ENCODE measurements at places on chromosomes 5 and 9.

DNA sequence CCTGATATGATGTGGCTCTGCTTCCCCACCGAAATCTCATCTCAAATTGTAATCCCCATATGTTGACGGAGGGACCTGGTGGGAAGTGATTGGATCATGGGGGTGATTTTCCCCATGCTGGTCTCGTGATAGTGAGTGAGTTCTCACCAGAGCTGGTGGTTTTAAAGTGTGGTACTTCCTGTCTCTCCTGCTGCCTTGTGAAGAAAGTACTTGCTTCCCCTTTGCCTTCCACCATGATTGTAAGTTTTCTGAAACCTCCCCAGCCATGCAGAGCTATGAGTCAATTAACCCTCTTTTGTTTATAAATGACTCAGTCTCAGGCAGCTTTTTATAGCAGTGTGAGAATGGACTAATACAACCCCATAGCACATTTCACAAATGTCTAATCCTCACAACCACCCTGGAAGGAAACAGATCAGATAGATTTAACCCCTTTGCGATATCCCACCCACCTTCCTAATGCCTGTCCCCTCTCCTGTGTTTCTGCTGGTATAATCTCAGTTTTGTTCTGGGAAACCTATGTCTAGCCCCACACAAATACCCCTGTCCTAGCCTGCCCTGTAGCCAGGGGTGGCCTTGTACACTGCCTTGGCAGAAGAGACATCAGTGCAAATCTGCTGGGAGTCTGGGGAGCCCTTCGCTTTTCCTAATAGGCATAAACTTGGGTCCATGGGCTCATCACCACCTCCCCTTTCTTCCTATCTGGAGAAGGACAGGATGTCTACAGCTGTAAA, 157.0 kb upstream of the RAI14 start:
- DNase-seq = no peak

DNA sequence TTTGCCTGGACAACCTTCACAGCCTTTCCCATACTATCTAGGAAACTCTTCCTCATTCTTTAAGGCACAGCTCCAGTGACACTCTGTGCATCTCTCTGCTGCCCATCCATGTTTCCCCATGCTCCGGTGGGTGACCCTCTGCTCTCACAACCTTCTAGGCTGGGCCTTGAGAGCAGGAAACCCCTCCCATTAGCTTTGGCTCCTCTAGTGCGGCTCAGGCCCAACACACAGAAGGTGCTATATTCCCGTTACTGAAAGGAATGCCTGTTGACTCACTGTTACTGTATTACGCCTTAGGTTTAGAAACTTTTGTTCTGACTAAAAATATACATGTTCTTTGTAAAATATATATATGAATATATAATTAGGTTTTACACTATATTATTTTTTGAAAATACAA, 8.1 kb upstream of the CCL28 start:
- DNase-seq = no peak

DNA sequence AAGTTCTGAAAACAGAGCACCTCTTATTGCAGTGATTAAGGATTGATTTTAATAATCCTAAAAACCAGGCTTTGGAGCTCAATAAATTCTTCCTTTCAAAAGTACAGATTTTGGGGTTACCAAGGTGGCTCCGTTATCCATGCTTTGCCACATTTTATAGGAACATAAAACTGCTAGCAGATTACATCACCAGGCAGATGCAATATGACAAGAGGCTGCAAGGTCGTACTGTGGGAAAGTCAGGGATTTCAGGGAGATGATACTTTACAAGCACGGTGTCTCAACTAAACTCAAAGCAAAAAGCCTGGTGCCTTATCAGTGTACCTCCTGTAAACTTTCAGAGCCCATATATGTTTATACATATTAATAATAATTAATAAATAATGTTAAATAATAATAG, 28.6 kb downstream of the ADAMTSL1 start:
- no peak for DNase-seq

DNA sequence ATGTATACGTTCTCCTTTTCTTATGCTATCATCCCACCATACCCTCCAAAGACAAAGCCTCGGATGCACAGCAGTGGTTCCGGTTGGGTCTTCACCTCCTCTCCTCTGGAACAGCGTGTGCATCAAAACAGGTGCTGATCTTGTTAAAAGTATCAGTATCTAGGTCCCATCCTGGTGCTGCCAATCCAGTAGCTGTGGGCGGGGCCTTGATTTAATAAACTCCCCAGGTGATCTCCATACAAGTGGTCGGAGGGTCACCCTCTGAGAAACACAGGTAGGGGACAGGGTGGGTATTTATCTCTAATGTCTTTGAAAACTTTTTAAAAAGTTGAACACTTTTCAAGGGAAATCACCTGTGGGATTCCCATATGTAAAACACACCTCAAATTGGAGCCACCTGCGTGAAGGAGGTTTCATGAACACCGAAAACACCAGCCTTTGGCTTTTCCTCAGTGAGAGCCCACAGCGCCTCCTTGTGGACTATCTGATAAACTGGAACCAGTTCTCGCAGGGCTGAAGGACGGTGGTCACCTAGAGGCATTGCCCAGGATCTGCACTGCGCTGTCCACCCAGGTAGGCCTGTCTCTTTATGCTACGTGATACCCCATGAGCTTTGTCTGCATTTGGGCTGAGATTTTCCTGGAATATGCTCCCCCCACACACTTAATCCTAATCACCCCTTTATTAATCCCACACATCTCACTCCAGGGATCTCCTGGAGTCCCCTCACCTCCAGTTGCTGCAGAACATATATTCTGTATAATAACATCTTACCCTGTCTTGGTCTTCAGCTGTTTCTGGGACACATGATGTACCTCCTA, 80.5 kb upstream of the EPB41L4B start:
- peak; percentile 64 for DNase-seq

- no peak for DNase-seq
Observed at GRCh38 chr5:74226716-74227485, 413.6 kb downstream of the ENC1 start.

- DNase-seq = no peak
Observed at GRCh38 chr5:7910738-7911428, 41.9 kb downstream of the MTRR start.

GRCh38 chr9:36398745-36399144, 1.3 kb downstream of the RNF38 start:
- DNase-seq = no peak

DNA sequence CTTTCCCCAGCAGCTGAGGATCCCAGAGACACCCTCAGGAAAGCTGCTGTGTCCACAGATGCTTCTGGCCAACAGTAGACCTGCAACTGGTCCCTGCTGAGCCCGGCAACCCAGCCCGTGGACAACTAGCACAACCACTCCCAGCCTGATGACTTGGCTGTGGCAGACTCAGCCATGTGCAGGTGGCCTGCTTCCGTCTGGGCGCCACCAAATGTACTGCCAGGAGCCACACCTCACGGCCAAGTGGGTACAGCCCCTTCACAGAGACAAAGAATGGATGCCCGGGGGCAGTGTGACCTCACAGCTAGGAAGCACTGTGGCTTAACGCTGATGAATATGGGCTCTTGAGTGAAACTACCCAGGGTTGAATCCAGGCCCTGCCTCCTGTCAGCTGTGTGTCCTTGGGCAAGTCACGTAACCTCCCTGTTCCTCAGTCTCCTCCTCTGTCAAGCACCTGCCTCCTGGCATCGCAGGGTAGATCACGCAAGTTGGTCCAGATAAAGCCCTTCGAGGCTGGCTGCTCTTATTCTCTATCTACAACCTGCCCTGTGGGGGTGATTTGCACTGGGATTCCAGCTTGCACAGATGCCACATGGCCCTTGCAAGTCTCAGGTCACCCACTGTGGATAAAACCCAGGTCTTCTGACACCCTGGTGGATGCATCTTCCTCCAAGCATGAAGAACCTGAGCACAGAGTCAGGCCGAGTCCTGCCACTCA, 225.0 kb downstream of the PBX3 start:
- no peak for DNase-seq

DNA sequence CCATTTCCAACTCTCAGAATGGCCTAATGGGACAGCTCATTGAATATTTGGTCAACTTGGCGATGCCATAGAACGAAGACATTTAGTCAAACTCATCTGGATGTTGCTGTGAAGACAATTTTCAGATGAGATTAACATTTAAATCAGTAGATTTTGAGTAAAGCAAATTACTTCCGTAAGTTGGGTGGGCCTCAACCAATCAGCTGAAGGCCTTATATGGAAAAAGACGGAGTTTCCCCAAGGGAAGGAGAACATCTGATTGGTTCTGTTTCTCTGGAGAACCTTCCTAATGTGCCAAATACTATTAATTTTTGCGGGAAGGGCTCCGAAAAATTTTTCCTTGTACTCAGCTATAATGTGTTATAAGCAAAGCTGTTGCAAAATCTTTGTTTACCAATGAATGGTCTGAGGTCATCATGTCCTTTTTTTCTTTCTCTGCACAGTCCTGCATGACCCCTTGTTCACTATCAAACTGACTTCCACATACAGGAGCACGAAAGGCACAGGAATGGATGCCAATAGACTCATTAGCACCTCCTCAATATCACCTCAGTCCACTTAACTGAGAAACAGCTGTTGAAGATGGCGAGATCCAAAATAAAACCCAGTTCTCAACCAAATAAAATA, 27.8 kb downstream of the CRHBP start:
- DNase-seq = no peak

GRCh38 chr5:15664961-15665360, 165.0 kb downstream of the FBXL7 start:
- no peak for DNase-seq

DNA sequence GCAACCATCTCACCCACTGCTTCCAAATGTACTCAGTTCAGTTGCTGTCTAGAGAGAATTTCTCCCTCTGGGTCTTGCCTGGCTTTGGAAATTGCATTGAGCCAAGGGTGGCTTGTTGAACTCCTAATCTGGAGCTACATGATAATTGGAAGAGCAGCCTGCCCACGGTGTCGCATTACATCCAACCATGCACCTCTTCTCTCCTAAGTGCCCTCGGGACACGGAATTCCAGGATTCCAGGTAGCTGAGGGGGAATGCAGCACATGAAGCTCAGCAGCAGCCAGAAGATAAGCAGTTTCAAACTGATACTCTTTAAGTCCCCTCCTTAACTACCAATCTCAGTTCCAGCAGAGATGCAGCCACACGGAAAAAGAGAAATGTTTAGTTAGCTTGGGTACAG, 509.4 kb upstream of the KLF4 start:
- DNase-seq = no peak

GRCh38 chr5:68225188-68225910, 9.8 kb downstream of the PIK3R1 start:
- peak; percentile 69 for DNase-seq

DNA sequence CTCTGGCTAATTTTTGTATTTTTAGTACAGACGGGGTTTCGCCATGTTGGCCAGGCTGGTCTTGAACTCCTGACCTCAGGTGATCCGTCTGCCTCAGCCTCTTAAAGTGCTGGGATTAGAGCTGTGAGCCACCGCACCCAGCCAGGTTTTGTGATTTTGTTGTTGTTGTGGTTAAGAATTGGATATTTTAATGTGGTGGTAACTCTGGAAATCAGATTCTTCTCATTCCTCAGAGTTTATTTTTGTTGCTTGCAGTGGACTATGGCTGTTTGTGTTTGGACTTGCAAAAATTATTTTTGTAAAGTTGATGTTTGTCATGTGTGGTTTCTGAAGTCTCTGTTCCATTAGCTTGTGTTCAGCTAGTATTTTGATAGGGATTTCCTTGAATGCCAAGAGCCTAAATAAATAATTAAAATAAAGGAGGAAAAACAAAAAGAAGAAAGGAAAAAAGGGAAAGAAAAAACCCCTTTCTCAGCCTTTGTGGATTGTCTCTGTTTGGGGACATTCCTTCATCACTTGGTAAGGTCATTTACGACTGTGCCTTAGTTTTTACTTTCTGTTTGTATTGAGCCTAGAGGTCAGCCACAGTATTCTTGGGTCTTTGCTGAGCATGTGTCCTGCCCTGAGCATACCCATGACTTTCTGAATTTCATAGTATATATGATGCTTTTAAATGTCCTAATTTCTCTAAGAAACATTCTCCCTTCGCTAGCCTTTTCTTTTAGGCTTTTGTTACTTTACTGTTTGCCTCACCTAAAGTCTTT, 37.3 kb downstream of the PBX3 start:
- no peak for DNase-seq

- no peak for DNase-seq
Observed at GRCh38 chr5:19322716-19323485, 665.1 kb downstream of the CDH18 start.

DNA sequence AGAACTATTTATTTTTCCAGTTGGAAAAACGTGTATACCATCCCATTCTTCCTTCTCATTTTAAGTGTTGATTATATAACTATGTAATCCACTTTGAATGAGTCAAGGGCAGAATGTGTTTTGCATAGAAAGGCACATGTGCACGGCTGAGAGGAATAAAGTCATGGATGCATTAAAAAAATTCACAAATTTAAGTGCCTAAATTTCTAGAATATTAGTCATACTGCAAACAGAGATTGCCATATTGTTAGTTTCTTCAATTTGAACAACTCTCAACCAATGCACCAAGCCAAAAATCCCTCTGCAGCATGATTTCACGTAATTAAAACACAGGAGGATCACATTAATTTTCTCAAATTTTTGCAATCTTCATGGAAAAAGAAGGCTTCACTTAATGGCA, 166.3 kb downstream of the MPDZ start:
- DNase-seq = no peak

- DNase-seq = no peak
Observed at GRCh38 chr5:40315126-40315525, 364.6 kb upstream of the PTGER4 start.

GRCh38 chr9:16954040-16954439, 83.6 kb upstream of the BNC2 start:
- DNase-seq = no peak

DNA sequence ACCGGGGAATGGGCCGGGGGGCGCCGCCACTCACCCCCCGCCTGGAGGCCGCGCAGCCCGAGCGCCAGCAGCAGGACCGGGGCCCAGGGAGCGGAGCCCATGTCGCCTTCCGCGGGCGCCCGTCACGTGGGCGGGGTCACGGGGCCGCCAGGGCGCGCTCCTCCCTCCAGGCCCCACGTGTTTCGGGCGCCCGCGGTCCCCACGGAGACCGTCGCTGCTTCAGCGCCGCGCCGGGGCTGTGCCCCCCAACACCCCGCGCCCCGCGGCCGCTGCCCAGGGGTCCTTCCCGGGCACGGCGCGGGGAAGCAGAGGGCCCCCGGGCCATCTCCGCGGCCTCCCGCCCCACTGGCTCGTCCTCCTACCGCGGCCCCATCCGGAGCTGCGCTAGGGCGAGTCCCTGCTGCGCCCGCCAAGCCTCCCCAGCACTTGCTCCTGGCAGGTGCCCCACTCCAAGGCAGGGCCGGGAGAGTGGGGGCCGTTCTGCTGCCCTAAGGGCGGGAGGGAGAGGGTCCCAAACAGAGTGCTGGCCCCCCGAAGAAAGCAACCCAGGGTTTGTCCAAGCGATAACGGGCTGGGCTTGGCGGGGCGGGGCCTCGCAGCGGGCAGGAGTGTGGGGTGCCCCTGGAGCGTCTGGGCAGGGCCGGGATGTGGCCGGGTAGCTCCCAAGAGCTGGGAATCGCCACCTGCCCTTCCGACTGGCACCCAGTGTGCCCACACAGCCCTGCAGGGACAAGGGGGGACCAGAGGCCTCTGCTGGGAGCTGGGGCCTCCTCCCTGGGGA, at the start of gene DPP7:
DPP7 (minus strand) TSS at position 121 of the 781 bp plus-strand sequence; CDS start at position 101, 20 bp downstream.
- DNase-seq = peak; percentile 78

All from colonic mucosa (tissue), 4 donors.